AG04450 (cell line): ENCODE measurements at places on chromosomes 4 and X.

DNA sequence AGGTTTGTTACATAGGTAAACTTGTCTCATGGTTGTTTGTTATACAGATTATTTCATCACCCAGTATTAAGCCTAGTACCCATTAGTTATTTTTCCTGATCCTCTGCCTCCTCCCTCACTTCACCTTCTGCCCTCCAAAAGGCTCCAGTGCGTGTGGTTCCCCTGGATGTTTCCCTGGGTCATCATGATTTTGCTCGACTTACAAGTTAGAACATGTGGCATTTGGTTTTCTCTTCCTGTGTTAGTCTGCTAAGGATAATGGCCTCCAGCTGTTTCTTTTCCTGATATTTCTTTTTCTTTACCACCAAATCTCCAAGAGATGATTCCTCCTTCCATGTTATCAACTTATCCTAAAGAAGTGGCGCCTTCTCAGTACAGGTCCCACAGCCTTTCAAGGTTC, 543.1 kb upstream of the ADGRL3 start:
- DNase-seq, result no peak

GRCh38 chrX:45505214-45505613, 304.5 kb upstream of the DIPK2B start:
- peak; percentile 13 for DNase-seq

- DNase-seq, result no peak
Measured at GRCh38 chr4:146340798-146341197, 126.5 kb downstream of the REELD1 start.

GRCh38 chrX:25721564-25721963, 416.6 kb upstream of the MAGEB18 start:
- DNase-seq, result no peak

- DNase-seq, result no peak
Measured at GRCh38 chr4:71074452-71075299, 81.2 kb downstream of the DCK start.

- no peak for DNase-seq
Measured at GRCh38 chrX:150544835-150545770, 23.3 kb upstream of the MTM1 start.

- no peak for DNase-seq
Measured at GRCh38 chr4:32847461-32847860, 2127.3 kb downstream of the PCDH7 start.

DNA sequence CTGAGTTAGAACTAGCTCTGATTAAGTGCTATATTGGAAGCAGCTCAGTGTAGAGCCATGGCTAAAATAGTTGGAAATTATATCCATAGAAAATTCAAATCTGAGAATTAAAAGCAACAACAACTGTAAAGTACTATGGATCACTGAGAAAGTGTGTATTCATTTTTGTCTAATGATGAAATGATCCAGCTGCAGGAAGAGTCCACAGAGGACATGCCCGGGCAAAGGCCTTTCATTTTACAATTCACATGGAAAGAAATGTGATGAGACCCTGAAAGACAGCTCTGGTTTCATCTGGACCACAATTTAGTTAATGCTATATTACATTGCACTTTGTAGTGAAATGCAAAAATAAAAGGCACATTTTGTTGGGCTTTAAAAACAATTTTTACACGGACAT, 196.8 kb upstream of the FAT1 start:
- no peak for DNase-seq

GRCh38 chrX:10155137-10155536, 1.6 kb upstream of the CLCN4 start:
- no peak for DNase-seq

- DNase-seq, result peak; percentile 43
Measured at GRCh38 chrX:21932292-21933002, 8.1 kb upstream of the SMS start.

- DNase-seq, result no peak
Measured at GRCh38 chr4:168514249-168514852, 17.5 kb downstream of the PALLD start.

DNA sequence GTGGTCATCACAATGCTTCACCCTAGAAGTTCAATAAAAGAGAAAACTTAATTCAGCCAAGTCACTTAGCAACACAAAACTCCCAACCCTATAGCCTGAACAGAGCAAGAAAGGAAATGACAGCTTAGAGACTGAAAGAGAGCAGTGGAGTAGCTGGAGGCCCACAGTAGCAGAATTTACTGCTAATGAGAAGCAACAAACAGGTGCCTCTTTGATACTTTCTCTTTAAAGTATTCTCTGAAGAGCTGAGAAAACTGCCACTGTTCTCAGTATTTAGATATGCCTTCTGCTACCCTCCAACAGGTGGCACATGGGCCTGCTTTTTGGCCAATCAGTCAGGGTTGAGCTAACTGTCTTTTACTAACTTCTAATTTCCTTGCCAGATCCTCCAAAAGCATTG, 240.0 kb downstream of the GPC3 start:
- DNase-seq, result no peak

DNA sequence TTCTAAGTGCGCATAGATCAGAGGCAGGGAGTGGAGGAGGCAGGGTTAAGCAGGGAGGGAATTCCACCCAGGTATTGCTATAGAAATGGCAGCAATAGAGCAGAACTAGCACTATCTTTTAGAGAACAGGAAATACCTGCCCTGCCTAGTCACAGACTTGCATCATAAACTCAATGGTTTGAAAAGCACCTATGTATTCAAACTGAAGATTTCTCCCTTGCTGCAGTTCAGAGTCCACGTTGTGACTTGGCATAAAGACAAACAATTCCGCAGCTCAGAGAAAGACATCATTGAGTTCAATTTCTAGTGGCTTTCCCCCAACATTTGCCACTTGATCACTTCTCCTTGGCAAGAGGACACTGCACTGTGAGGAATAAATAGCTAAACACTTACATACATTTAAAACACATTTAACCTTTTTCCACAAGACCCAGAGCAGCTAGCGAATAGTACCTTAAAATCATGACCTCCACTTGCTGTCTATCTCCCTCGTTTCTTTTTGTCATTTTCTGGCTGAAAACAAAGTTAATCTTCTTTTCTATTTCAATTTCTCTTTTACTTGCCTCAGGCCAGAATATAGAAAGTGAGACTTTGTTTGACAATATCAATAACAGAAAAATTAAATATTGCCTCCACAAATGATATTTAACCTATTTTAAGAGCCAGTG, 42.4 kb downstream of the SLC7A11 start:
- DNase-seq, result no peak

GRCh38 chrX:112759512-112759911, 79.8 kb upstream of the LHFPL1 start:
- DNase-seq, result no peak

DNA sequence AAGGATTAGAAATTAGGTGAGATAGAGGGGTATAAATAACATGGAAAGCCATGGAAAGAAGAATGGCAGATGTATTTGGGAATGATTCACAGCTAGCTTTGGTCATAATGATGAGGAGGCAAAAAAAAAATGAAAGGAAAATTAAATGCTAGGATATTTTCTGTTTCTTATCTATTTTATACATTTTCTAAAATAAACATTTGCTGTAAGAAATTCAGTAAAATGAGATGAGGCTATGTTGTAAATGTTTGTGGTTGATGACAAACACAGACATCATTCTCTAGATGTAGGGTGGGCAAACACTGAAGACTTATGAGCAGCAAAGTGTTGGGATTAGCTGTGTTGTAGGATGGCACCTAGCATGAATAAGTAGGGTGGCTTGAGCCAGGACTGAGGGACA, 407.1 kb downstream of the IL15 start:
- peak; percentile 16 for DNase-seq

GRCh38 chrX:45777366-45777765, 576.7 kb upstream of the DIPK2B start:
- DNase-seq, result no peak

- no peak for DNase-seq
Measured at GRCh38 chr4:56127716-56128115, 179.0 kb downstream of the CEP135 start.

DNA sequence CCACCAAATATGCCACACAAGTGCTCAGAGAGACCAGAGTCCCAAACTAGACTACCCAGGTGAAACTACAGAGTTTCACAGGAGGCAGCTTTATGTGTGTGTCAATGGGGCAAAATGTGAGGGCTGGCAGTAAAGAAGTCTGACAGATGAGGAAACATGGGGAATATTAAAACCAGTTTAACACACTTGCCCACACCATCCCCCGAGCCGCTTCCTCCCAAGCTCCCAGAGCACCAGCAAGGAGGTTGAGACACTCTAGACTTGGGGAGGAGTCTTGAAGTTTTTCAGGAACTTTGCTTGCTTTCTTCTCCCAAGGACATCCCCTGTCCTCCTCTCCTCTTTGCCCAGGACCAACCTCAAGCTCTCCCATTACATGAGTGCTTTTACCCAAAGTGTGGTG, 94.7 kb upstream of the SPRY1 start:
- DNase-seq, result no peak

DNA sequence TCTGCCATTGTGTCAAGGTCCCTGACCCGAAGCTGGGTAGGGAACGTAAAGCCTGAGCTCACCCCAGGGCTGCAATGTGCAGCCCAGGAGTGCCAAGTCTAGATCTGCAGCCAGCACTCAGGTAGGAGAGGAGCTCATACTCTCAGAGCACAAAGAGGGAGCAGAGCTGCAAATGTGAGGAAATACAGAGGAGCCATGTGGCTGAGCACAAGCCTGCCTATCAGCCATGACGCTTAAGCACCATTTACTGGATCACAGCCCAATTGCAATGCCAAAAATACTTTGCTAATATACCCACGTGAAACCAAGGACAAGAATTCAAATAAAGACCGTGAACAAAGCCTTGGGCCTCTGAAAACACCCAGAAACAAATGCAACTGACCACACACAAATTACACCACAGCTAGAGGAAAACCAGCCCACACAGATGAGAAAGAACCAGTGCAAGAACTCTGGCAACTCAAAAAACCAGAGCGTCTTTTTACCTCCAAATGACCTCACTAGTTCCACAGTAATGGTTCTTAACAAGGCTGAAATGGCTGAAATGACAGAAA, 69.0 kb upstream of the HPF1 start:
- DNase-seq, result no peak

DNA sequence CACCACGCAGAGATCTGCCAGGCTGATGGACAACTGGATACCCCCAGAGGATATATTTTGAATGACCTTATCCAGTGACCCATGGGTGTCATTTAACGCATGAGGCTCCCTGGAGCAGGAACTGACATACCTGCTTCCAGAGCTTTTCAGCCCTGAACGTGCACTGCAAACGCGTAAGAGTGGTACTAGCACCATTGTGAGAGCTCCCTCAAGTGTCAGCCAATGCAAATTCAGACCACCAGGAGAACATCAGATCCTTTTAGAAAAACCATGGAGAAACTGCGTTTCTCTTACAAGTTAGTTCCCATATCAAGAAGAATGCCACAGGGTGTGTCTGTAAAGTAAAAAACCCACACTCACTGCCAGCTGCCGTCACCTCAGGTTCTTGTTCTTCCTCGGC, 7.3 kb downstream of the TREX2 start:
- no peak for DNase-seq

- DNase-seq, result peak; percentile 29
Measured at GRCh38 chr4:177596035-177596434, 153.8 kb upstream of the AGA start.

GRCh38 chr4:116070283-116070682, 956.9 kb upstream of the NDST4 start:
- DNase-seq, result no peak

DNA sequence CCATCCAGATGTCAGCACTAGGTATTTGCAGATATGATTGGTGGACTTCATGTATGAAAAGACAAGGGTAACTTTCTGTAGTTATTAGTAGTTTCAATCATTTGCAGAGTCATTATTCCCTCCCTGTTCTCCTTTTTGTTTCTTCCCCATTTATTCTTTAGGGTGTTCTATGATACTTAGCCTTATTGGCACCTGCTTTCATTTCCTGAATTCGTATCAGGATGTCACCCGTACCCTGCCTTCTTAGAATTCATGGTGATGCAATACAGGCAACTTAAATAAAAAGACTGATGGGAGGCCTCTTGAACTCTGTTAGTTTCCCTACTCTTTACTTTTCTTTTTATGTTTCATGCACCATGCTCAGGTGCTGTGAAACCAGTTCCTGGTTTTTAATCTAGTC, 24.2 kb downstream of the MAGED1 start:
- no peak for DNase-seq

- peak; percentile 56 for DNase-seq
Measured at GRCh38 chr4:112817933-112818593, 181.1 kb downstream of the LARP7 start.

DNA sequence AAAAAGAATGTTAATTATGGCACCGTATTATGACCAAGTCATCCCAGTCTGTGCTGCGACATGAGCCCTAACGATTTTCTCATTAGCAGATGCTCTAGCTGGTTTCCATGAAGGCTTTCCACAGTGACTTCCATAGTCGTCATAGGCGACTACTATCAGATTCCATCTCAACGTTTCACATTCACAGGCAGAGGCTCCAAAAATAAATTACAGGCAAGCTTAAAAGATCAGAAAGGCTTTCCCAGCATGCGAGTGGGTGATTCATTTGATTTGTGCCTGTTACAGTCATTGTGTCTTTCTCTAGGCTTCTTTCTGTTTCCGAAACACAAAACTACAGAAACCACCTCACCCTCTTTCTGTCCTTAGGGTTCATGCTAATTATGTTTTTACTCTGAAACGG, 43.2 kb downstream of the PALLD start:
- DNase-seq, result peak; percentile 48

GRCh38 chr4:137647375-137647774, 115.1 kb upstream of the PCDH18 start:
- DNase-seq, result no peak

GRCh38 chrX:22739276-22739675, 260.5 kb upstream of the DDX53 start:
- DNase-seq, result no peak

DNA sequence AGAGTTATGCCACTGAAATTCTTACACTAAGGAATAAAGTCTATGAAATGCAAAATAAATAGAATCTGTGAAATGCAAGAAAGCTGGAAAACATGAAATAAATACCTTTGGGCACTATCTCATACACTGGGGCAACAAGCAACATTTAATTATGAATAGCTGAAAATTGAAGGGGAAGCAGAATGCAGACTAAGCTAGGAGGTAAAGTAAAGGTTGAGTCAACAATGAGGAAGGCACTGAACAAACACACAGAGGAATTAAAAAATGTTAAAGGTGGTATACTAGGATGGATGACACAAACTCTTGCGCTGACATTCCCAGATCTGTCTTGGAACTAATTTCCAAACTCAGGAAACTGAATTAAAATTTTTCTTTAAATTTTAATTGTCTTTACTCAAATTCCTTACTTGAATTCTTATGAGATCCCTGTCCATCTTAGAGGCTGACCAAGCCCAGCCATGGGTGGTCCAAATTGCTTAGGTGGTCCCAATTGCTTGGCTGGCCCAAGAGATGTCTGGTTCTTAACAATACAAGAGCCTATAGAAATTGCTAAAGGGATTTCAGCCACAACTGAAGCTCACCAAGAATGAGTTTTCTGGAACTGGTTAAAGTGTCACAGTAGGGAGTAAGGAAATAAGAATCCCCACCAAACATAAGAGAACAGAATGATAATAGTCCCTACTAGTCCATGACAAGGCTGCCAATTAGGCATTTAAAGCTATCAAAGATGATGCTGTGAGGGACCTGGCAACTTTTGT, 41.3 kb upstream of the ZCCHC13 start:
- DNase-seq, result no peak
